ENCODE measurements at places on chromosomes 3 and 15. TPM values are rescaled to one million over a fixed set of nuclear protein-coding genes. Genes with fewer than 3 reads are reported as not detected.

PSTPIP1 gene
- total RNA-seq = 226 TPM

C3orf20 gene
- total RNA-seq = 0.37 TPM

TMEM212 gene
- total RNA-seq = not detected

MYRIP gene
- not detected for total RNA-seq

SLC6A11 gene
- total RNA-seq = not detected

KCNH8 gene
- total RNA-seq = 0.15 TPM
